ENCODE measurements at places on chromosomes 4 and X.

- no peak for DNase-seq
These were observed 178.9 kb downstream of the MGST2 start for GRCh38 chr4:139844459-139845036.

GRCh38 chrX:114006664-114007063 is 577.2 kb upstream of the HTR2C start:
- DNase-seq: no peak

GRCh38 chr4:104942990-104943743 is 203.5 kb upstream of the TET2 start:
- peak; percentile 7 for DNase-seq

GRCh38 chrX:41984628-41985027 is 61.3 kb upstream of the CASK start:
- DNase-seq: no peak

GRCh38 chrX:41033299-41033698 is 51.9 kb upstream of the USP9X start:
- no peak for DNase-seq

DNA sequence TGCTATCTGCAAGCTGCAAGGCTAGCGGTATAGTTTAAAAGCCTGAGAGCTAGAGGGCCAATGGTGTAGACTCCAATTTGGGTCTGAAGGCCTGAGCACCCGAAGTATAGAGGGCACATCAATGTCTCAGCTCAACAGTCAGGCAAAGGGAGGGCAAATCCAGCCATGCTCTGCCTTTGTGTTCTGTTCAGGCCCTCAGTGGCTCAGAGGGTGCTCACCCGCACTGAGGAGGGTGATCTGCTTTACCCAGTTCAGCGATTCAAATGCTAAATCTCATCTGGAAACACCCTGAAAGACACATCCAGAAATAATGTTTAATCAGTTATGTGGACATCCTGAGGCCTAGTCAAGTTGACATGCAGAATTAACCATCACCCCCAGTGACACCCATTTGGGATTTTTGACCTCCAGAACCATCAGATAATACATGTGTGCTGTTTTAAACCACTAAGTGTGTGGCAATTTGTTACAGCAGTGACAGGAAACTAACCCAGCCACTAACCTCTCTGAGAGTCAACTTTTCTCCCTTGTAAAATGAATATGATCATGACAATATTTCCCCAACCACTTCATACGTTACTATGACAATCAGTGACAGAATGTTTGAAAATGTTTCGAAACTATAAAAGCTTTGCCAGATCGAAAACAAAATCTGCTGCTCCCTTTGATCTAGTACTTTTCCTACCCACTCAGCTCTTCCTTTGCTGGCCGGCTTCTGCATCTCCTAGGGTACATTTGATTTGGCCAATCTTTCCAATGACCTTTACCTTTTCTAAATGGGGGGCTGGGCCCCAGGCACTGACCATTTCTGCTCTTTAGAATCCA is 8.4 kb upstream of the TBL1X start:
- DNase-seq: no peak

- no peak for DNase-seq
These were observed 65.1 kb downstream of the USP11 start for GRCh38 chrX:47297874-47298273.

- no peak for DNase-seq
These were observed 25.5 kb downstream of the INTS12 start for GRCh38 chr4:105683038-105683437.

- no peak for DNase-seq
These were observed 95.4 kb downstream of the TNIP2 start for GRCh38 chr4:2660596-2661211.

DNA sequence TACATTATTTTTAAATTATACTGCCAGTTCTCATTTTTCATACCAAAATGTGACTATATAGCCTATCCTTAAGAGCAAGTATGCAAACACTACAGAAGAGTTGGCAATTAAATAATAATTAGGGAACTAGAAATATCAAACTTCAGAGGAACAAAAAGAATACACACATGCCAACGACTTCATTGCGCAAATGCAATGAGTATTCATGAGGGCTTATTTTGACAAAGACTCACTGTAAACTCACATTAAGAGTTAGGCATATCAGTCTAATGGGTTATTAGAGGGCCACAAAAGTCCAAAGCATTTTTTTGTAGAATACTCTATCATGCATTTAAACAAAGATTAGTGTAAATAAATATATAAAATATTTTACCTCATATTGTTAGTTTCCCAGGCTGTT is 31.6 kb downstream of the SLC10A7 start:
- DNase-seq: no peak

- no peak for DNase-seq
These were observed 50.8 kb downstream of the SLC2A9 start for GRCh38 chr4:9970399-9971011.

GRCh38 chr4:7812921-7813320 is 126.7 kb downstream of the AFAP1 start:
- DNase-seq: no peak

DNA sequence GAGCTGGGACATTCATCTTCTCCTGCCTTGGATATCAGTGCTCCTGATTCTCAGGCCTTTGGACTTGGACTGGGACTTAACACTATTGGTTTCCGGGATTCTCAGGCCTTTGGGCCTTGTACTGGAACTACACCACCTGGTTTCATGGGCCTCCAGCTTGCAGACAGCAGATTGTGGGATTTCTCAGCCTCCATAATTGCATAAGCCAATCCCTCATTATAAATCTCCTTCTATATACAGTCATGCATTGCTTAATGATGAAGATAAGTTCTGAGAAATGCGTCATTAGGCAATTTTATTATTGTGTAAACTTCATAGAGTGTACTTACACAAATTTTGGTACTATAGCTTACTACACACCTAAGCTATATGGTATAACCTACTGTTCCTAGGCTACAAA is 8.9 kb upstream of the CCNG2 start:
- DNase-seq: no peak

DNA sequence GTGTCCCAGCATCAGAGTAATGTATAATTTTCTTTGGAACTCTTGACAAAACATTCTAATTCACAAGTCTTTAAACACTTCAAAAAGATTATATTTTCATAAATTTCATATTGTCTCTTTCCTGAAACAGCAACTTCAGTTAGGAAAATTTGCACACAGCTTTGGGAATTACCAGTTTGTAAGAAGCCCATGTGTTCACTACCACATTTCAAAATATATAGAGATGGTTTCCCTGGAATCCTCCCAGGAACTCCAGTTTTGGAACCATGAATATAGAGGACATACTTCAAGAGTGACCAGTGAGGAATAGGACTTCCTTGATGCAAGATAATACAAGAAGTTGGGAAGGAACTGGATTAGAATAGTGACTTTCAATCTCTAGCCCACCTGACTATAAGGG is 28.7 kb upstream of the HPGDS start:
- DNase-seq: no peak

GRCh38 chr4:8442596-8443358 is 2.2 kb downstream of the TRMT44 start:
- DNase-seq: no peak

GRCh38 chrX:71171110-71171801 is 26.6 kb downstream of the NLGN3 start:
- no peak for DNase-seq

- DNase-seq: no peak
These were observed 49.1 kb upstream of the FBXW7 start for GRCh38 chr4:152585023-152585441.

DNA sequence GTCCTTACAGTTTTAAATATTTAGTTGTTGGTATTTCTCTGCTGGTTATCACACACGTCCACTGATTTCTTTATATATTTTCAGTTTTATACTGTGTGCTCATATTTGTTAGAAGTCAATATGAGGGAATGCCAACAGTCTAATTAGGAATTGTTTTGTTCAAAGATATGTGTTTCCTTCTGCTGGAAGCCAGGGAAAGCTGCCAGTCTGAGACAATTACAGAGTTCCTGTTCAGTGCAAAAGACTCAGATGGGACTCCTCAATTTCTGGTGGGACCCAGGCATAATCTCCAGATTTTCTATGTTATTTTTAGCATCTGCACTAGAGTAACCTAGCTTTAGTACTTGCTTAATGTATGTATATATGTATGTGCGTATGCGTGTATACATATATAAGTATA is 486.0 kb downstream of the GRID2 start:
- no peak for DNase-seq

DNA sequence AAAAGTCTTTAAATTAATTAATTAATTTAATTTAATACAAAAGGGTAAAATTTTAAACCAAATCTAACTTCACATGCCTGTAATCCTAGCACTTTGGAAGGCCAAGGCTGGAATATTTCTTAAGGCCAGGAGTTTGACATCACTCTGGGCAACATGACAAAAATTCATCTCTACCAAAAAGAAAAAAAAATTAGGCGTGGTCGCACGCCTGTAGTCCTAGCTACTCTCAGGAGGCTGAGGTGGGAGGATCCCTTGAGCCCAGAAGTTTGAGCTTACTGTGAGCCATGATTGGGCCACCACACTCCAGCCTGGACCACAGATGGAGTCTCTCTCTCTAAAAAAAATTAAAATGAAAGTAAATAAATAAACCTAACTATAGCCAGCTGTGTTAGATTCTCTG is 39.2 kb upstream of the ANTXR2 start:
- no peak for DNase-seq

DNA sequence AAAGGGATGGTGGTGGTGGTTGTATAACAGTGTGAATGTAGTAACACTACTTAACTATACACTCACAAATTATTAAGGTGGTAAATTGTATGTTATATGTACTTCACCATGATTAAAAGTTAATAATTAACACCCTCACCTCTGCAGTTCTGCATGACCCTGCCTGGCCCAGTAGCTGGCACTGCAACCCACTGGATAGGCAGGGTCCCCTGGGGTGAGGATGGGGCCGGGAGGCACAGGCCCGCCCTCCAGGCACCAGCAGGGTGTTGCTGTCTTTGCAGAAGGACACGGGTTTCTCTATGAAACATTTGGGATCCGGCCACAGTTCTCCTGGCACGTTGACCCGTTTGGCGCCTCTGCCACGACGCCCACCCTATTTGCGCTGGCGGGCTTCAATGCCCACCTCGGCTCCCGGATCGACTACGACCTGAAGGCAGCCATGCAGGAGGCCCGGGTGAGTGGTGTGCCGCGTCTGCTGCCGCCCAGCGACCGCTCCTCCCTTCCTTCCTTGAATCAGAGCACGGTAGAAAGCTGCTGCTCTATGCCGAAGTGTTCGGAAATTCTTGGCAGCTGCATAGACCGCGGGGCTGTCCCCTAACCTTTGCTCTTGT is 11.8 kb downstream of the MAN2B2 start:
- DNase-seq: no peak

DNA sequence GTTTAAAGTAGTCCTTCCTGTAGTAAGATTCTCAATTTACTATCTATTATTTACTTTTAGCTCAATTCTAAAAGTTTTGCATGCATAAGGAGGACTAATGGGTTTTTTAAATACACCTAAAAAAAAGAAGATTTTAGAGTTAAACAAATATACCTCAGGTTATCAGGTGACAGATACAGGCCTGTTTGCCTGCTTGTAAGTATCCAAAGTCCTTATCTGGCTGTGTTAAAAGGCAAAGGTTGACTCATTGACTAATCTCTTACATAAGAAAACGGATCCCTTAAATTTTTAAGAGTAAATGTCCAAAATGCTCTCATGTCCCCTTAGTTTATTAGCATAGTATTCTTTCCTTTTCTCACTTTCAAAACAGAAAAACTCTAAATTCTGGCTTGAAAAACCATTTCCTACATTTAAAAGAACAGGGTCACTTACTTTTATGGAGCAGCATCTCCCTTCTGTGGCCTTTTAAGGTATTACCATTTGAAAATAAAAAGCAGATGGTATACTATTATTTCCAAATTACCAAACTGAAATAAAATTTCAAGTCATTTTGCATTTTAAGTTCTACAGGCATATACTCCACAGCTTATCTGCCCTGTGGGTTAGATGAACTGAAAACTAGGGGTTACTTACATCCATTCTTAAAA is 4.5 kb downstream of the CBR4 start:
- peak; percentile 46 for DNase-seq

DNA sequence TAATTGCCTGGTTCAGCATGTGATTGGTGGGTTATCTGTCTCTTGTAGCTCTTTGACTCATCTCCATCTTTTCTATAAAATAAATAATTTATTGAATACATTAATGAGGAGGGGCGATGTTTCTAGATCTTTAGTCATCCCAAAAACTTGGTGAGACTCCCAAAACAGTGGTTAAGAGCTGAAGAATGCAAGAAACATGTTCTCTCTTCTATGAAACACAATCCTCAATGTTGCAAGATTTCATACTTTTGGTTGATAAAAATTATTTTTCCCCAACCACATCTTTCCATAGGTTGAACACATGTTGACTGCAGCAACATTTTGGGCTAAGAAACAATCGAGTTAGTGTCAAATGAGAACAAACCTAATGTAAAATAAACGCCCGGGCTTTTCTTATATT is 1.2 kb upstream of the TMEM47 start:
- DNase-seq: no peak

DNA sequence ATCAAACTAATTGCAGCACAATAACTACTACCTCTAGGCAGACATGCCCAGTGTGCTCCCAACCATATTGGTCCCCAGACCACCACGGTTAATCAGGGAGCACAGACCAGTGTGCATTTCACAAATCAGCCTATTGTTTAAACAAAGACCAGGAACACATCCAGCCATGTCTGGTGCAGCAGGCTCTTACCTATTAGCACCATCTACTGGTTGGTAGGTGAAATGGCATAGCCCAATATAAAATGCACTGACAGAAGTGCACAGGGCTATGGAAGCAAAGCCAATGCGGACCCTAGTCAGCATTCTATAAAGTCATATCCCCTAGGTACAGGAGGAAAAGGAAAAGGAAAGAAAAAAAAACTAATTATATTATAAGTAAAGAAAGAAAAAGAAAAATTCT is 15.5 kb upstream of the CYLC1 start:
- peak; percentile 2 for DNase-seq

DNA sequence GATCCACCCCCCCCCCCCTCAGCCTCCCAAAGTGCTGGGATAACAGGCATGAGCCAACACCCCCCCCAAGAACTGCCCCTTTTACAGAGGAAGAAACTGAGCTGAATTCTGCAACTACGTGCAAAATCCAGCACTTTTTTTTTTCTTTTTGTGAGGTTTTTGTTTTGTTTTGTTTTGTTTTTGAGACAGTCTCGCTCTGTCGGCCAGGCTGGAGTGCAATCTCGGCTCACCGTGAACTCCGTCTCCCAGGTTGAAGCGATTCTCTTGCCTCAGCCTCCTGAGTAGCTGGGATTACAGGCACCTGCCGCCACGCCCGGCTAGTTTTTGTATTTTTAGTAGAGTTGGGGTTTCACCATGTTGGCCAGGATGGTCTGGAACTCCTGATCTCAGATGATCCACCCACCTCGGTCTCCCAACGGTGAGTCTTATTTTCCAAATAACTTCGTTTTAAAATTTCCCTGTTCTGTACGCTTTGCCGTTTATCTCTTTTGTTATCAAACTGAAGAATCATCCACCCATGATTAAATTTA is 4.9 kb downstream of the CRLF2 start:
- DNase-seq: no peak

DNA sequence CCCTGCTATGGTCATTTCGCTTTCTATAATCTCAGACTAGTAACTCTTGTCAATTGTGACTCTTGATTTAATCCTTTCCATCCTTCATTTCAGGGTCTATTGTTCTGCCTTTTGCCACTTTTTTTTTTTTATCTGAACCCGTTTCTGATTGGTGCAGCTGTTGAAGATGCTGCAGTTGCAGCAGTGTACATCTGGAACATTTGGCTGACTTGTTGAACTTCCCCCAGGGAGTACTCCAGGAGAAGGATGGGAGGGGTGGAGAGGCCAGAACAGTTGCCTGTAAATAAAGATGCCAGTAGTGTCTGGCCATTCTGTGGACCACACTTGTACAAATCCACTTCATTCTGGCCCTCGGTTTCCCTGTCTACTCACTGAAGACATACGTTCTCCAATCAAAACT is 1.0 kb upstream of the EDA start:
- no peak for DNase-seq
